ENCODE measurements at places on chromosomes 5 and 9.

DNA sequence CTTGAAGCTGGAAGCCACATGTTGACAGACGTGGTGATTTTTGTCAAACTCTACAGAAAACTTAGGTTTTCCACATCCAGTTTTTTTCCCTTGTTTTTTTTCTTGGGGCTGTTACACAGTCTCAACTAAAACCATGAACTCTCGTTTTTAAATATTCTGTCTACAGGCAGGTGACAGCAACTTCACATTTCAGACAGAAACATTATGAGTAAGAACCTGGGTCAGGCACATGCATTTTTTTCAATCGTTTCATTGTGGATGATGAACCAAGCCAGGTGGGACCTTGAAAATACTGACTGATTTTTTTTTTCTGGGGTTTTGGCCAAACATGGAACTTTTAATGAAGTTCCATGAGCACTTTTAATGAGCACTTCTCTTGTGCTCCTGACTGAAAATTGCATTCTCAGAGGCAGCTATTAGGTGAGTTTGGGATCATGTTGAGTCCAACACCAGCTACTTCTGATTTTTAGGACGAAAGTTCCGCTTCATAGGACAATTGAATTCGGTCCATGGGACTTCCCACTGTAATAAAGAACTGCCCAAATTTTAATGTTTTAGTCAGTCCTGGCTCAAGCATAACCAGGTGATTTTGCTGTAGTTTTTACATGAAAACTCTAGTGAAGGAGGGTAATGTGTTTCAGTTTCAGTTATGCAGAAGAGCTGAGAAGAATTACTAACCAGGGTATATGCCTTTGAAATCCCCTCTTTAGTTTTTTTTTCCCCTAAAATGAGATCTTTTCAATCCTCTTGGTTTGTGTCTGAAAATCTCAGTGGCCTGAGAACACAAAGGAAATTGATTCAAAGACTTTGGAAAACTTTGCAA is 93.2 kb upstream of the ADAMTS16 start:
- peak; percentile 55 for ATAC-seq

GRCh38 chr9:126784401-126784800 is 20.4 kb upstream of the ZBTB43 start:
- ATAC-seq = no peak

DNA sequence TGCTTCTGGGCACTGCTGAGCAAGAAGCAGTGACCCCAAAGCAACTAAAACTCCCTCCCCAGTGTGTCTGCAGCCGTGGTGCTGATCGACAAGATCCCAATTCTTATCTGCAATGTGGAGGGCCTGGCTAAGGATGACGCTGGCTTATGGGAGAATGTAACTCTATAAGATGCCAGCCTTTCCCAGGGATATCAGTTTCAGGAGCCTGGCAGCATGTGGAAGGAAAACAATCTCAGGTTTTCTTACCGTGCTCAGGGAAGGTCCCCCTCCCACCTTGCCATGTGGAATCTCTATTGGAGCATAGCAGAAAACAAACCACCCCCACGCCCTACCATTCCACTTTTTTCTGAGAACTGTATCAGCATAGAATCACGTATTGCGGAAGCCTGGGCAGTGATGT is 87.7 kb upstream of the PTPN3 start:
- no peak for ATAC-seq

GRCh38 chr5:133242221-133242835 is 190.5 kb downstream of the HSPA4 start:
- peak; percentile 77 for ATAC-seq

DNA sequence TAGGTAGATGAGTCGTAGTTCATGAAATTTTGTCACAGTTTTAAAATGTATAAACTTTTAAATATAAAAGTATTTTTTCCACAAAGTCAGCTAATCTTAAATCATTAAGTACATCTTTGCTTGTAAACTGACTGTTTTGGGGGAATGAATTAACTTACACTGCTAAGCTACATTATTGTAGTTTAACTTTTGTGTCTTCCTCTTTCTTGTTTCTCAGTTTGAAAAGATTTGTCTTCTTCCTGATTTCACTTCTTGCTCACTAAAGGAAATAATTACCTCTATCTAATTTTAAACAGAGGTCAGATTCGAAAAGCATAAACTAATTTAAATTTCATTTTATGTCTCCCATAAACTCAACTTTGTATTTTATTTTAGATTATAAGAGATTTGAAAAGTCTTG is 5.7 kb downstream of the NIPSNAP3B start:
- ATAC-seq = peak; percentile 65

DNA sequence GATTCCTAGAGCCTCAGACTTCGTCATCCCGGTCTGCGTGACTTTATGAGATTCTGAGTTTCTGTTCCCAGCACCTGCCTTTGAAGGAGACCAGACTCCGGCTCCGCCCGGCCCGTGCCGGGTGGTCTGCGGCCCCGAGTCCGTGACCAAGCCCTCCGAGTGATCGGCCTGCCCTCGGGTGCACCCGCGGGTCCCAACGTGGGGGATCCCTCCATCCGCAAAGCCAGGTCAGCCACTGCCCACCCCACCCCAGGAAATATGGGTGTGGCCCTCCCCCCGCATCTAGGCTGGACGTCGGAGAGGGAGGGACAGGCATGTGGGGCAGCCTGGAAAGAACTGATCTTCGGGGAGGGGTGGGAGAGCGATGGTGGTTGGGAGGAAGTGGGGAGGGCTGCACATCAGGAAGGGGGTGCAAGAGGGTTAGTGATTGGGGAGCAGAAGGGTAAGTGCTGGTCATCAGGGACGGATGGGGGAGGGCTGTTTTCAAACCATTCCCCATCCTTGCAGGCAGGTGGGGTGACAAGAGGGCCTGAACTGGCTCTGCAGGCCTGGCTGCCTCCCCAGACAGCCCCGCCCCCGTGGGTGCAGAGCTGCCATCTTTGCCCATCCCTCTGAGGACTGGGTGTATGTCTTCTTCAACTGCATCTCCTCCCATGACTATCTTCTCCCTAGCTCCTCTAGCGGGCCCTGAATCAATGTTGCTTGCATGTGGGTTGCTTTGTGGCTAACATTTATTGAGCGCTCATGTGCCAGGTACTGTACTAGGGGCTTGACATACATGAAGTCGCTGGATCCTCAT is 747 bp downstream of the LRSAM1 start:
- ATAC-seq = peak; percentile 44

DNA sequence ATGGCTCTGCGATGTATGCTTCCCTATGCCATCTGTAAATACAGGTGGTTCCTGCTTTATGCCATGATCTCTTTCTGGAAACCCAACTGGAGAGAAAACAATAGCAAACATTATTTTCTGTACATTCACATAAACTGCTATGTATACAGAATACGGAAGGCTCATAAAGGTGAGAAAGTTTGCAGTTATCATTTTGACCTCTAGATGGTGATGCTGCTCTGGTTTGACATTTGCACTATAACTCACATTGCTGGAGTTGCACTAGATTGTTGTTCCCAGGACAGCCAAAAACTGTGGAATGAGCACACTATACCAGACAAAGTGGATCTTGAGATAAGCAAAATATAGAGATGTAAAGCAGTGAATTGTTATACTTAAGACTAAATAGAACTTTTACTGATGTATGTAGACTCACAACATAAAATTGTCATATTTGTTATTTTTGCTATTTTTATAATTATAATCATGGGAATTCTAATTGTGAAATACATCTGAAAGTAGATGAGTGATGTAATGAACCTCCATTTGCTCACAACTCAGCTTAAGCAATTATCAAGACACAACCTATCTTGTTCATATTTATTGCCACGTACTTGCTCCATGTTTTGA is 246.5 kb downstream of the PTPRD start:
- no peak for ATAC-seq

- no peak for ATAC-seq
Observed at GRCh38 chr9:16310278-16311110, 560.0 kb downstream of the BNC2 start.

GRCh38 chr5:89457411-89458331 is 574.7 kb upstream of the MEF2C start:
- no peak for ATAC-seq

DNA sequence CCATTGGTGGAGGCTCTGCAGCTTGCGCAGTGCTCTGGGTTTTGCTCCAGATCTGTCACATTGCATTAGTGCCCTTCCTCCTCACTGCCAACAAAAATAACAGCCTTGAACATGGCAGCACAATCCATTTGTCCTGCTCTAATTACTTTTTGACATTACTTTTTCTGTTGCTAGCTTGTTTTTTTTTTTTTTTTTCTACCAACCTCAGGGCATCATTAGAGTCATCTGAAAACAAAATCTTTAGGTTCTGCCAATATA is 117.5 kb upstream of the NR5A1 start:
- no peak for ATAC-seq

DNA sequence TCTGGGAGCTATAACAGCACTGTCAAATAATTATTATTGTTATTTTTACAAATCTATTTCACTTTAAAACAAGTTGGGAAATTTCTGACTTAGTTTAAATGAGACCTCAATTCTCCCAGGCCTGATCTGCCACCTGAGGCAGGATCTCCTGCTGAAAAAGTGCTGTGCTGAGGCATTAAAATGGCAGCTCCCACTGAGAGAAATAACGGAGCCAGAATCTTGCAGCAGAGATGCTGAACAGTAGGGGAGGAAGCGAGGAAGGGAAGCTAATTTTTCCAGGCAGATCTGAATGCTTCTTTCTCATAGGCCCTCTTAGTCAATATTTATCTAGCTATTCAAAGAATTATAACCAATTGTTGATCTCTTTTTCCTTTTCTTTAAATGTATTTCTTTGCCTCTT is 196.3 kb downstream of the ZNF462 start:
- no peak for ATAC-seq

- no peak for ATAC-seq
Observed at GRCh38 chr5:176394881-176395675, 6.5 kb downstream of the HIGD2A start.

DNA sequence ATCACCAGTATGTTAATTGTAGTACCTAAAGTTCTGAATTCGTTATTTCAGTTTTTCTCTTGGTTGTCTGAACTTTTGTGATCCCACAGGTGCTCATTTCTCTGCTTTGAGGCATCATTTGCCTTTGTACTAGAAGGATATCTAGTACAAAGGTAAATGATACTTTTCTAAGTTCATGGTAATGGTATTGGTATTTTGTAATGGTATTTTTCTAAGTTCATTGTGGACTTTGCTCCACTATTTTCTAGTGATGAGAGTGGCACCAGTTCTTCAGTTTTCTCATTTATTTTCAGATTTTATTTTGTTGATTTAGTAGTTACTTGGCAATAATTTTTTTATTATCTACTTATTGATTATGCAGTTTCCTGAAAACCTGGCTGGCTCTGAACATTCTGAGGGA is 42.0 kb downstream of the RAB24 start:
- ATAC-seq = no peak

- no peak for ATAC-seq
Observed at GRCh38 chr5:120901199-120901598, 437.1 kb downstream of the PRR16 start.

GRCh38 chr5:112848116-112848811 is 12.8 kb upstream of the SRP19 start:
- peak; percentile 98 for ATAC-seq

DNA sequence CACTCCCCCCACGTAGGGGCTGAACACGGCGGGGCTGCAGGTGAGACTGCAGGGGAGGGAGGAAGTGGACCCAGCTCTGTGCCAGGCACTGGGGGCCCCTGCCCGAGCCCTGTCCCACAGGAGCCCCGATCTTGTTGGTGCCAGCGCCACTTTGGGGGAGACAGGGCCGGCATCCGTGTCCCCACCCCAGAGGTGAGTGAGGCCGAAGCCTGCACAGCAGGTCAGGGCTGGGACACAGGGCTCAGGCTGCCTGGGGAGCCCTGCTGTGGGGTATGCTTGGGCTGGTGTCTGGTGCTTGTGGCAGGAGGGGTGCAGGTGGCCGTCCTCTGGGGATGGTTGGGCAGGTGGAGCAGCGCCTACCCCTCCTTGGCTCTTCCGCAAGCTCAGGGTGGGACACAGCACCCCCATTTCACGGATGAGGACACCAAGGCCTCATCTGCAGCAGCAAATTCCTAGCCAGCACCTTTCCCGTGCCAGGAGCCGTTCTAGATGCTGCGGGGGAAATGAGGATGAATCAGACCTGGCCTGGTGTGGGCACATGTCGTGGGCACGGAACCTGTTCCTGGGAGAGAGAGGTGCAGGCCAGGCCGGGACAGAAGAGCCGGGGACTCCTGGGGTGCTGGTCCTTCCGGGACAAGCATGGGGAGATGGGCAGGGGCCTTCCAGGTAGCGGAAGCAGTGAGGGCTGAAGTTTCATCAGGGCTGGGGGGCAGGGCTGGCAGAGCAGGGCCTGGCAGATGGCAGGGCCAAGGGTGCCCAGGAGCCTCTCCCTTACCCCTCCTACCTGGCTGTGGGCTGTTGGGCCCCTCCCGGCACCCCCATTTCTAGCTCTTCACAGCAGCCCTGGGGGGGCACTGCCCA is 35.2 kb downstream of the KCNT1 start:
- ATAC-seq = no peak

- no peak for ATAC-seq
Observed at GRCh38 chr5:102749416-102750030, 5.6 kb upstream of the PAM start.

GRCh38 chr5:135436951-135437418 is 10.2 kb downstream of the DCANP1 start:
- ATAC-seq = peak; percentile 56

DNA sequence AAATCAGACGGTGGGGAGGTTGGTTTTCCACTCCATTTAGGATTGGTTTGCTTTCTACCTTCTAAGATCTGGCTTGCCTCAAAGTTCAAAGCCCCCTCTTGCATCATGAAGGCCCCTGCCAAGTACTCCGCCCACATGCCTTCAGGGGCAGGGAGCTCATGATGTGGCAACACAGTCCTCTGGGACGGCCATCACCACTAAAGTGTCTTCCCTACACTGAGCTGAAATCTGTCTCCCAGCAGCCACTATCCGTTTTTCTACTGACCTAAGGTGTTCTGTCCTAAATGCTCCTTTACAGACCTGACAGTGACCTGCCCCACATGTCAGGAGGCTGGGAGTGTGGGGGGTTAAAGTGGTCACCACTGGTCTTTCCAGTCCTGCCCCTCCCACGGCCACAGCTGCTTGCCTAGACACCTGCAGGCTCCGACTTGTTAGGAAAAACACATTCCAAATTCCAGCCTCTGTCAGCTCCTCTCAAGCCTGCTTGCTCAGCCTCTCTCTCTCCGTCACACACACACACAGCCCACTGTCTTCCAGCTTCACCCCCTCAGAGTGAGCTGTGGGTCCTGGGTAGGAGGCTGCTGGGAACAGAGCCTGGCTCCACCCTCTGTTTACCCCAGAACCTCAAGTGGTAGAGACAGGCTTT is 44.9 kb downstream of the SHB start:
- ATAC-seq = no peak

DNA sequence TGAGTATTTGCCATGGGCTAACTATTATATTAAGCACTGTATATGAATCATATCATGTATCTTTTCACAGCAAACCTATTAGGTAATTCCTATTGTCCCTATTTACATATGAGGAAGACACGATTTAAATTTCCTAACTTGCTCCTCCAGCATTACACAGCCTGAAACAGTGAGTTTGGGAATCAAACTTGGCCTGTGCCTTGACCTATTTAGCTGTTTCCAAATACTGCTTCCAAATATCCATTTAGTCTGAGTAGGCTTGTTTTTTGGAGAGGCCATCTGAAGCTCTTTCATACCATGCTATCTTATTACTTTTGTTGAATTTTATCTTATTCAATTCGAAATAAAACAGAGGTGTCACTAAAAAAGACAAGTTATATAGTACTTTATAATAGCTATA is 447.3 kb upstream of the MPDZ start:
- no peak for ATAC-seq

GRCh38 chr9:101072259-101072658 is 43.7 kb downstream of the PLPPR1 start:
- no peak for ATAC-seq
